ENCODE measurements at places on chromosomes 5 and 9.

- DNase-seq = no peak
Measured at GRCh38 chr9:31005086-31005665, 1379.3 kb upstream of the ACO1 start.

GRCh38 chr9:4035777-4036176 is 264.1 kb downstream of the GLIS3 start:
- DNase-seq = no peak

- DNase-seq = peak; percentile 49
Measured at GRCh38 chr9:120571443-120572257, 8.3 kb downstream of the CDK5RAP2 start.

DNA sequence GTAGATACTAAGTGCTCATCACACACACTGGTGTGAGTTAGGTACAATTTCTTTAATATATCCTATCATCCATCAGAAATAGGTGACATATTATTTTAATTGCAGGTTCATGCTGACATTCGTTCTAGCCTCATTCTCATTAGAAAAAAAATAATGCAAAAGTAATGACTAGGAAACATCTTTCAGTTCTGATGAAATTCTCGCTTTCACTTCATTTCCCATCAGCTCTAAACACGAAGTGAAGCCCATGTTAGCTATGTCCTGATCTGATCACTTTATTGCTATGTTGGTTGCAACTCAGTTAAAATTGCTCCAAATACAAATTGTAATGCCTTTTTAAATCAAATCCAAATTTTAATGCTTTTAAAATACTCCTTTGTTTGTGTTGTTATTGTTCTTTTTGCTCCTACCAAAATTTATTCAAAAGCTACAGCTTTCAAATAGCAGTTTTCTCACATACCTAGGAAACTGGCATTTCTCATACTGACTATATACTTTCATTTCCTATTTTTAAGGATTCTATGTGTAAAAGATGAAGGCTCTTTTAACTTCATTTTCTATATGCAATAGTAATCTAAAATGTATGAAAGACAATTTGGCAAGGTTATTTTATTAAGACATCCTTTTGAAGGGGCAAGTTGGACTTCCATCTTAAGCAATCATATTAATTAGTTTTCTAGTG is 1237.8 kb upstream of the ACO1 start:
- no peak for DNase-seq

DNA sequence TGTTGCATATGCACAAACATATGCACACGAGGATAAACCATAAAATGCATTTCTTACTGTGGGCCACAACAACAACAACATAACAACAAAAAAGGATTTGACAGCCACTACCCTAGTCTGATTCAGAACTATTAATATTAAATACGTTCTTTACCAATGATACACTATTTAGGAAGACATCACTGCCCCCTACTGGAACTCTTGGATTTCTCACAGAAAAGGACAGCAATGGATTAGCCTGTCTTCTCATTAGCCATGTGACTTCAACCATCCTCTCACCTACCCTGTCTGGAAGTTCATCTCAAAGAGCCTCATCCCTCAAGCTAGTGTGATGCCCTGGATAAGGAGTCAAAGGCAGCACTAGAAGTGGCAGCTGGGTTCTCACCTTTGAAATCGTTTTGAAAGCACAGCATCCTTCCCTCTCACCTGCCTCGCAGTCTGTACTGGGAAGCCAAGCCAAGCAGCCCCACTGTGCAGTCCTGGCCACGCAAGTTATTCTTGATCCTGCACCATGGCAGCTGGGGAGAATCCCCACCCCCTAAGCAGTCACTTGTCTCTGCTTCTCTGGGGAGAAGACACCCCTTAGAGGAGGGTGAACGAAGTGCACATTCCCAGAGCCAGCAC is 64.6 kb downstream of the SH3TC2 start:
- DNase-seq = no peak

DNA sequence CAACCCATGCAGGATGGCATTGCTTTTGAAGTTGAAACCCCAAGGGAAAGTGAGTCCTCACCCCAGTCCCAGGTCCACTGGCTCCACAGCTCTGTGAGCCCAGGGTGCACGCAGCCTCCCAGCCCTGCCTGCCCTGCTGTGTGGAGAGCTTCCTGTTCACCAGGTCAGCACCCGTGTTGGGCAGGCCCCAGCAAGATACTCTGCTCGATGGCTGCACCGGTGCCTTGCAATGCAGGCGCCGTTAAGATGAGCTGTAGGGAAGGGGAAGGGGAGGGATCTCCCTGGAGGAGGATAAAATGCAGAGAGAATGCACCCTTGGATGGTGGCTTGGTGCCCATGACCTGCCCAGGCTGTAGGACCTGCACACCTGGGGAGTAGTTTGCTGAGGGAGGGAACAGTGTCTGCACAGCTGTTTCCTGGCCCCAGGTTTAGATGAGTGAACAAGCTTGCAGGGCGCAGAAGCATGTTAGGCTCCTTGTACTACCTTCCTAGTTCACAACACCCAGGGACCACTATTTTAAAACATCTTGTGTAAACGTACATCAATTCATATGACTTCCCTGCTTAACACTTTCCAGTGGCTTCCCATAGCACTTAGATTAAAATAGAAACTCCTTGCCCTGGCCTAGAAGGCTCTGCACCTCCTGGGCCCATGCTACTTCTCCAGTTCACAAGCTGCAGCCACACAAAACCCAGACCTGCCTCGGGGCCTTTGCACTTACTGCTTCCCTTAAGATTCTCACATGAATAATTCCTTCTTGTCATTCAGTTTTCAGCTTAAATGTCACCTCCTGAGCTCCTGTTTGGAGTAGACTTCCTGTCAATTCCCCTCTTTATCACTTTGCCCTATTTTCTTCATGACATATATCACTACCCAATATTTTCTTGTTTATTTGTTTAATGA is 19.6 kb downstream of the FAT2 start:
- no peak for DNase-seq

DNA sequence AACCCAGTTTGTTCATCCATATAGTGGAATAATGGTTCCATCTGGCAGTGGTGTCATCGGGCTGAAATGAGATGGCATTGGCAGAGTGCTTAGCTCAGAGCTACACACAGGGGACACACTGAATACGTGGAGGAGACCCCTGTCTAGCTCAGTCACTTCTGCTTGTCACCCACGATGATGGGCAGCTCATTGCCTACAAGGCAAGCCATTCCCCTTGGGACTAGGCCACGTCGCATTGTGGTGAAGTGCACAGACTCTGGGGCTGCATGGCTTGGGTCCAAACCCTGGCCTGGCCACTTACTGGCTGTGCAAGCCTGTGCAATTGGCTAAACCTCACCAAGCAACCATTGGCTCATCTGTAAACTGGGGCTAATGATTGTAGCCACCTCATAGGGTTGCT is 3.2 kb upstream of the FBP1 start:
- no peak for DNase-seq

GRCh38 chr5:17356551-17356950 is 139.1 kb downstream of the BASP1 start:
- no peak for DNase-seq

GRCh38 chr5:174751154-174752000 is 27.0 kb downstream of the MSX2 start:
- DNase-seq = no peak

- DNase-seq = no peak
Measured at GRCh38 chr5:83740741-83741140, 20.1 kb upstream of the HAPLN1 start.

- DNase-seq = no peak
Measured at GRCh38 chr9:30661925-30662324, 1722.5 kb upstream of the ACO1 start.

DNA sequence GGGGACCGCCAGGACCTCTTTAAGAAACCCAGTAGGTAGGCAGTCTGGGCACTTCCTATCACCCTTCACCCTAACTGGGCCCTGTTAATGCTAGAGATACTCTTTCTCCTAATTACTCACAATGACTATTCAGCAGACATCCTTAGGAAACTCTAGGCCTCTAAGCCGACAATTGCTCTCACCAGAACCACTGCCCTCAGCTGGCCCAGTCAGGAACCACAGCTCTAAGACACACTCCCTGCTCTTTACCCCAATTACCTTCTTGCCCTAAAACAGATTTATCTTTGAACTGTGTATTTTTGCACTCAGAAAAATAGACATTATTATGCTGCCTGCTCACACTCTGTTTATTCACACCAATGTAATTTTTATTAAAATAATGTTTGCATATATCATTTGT is 432.6 kb upstream of the SLC30A5 start:
- no peak for DNase-seq

GRCh38 chr9:31556667-31557463 is 827.6 kb upstream of the ACO1 start:
- no peak for DNase-seq

GRCh38 chr5:124949862-124950261 is 203.4 kb upstream of the ZNF608 start:
- DNase-seq = no peak

DNA sequence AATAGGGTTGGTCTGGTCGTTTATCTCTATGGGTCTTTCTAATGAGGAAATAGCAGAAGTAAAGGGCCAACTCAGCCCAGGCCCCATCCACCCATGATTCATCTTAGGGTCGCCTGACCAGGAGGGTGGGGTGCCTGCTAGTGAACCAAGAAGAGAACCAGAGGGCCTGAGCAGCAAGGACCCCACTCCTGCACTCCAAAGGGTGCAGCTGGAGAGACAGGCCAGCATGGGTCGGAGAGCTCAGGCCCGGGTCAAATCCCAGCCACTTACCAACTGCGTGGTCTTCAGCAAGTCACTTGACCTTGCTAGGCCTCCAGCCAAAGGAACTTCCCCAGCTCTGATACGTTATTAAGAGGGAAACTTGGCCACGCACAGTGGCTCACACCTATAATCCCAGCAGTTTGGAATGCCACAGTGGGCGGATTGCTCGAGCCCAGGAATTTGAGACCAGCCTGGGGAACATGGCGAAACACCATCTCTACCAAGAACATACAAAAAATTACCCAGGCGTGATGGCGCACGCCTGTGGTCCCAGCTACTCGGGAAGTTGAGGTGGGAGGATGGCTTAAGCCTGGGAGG is 4.3 kb downstream of the BBLN start:
- no peak for DNase-seq

GRCh38 chr5:112412346-112412745 is 6.7 kb downstream of the EPB41L4A start:
- no peak for DNase-seq

DNA sequence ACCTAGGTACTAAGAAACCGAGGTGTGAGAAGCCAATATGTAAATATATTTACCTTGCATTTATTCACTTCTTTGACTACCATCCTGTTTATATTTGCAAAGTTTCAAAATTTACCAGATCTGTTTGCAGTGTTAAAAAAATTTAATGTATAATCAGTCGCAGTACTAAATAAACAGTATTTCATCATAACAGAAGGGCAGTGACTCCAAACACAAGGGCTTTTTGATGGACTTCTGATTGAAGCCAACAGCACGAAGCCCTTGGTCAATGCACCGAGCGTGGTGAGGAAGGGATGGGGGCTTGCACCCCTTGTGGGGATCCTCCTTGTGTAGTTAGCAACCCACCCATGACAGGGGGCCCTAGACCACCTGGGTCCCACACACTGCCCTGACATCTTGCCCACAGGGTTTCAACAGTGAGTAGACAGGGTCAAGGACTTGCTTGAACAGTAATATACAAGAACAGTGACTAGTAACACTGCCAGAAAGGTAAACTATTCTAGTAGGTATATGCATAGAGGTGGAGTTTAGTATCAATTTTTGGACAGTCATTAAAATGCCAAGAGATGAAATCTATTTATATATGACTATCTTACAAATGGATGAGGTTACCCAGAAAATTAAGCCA is 52.6 kb upstream of the TBC1D9B start:
- DNase-seq = no peak
